ENCODE measurements at places on chromosomes 11 and 22. TPM values are rescaled to one million over a fixed set of nuclear protein-coding genes. Genes with fewer than 3 reads are reported as not detected.

Gene KCNK4
- not detected for total RNA-seq

Gene RGL4
- total RNA-seq: not detected

Gene PRODH
- total RNA-seq: 5.0 TPM

Gene OR5I1
- not detected for total RNA-seq

Gene NTM
- total RNA-seq: 0.64 TPM

Gene WT1
- total RNA-seq: not detected

Gene POU2AF2
- not detected for total RNA-seq

Gene RIBC2
- not detected for total RNA-seq

All from bronchial epithelial cell (primary cell).